ENCODE measurements at places on chromosomes 13 and 19. TPM values are rescaled to one million over a fixed set of nuclear protein-coding genes. Genes with fewer than 3 reads are reported as not detected.
A peak's percentile ranks its signal among the peaks of the same experiment; 100 is the strongest.

C13orf42 gene
- not detected for total RNA-seq

ZNF69 gene
- 7.4 TPM for total RNA-seq

CD209 gene
- 20.1 TPM for total RNA-seq

MPND gene
- 13.1 TPM for total RNA-seq

TRPC4 gene
- total RNA-seq = 0.49 TPM

BEST2 gene
- not detected for total RNA-seq

KLC3 gene
- total RNA-seq = not detected

HSD11B1L gene
- total RNA-seq = 3.7 TPM

CD70 gene
- not detected for total RNA-seq

TTC9B gene
- total RNA-seq = not detected

- DNase-seq = no peak
These were observed 8.9 kb downstream of the CEBPA start for GRCh38 chr19:33293255-33294057.

DNA sequence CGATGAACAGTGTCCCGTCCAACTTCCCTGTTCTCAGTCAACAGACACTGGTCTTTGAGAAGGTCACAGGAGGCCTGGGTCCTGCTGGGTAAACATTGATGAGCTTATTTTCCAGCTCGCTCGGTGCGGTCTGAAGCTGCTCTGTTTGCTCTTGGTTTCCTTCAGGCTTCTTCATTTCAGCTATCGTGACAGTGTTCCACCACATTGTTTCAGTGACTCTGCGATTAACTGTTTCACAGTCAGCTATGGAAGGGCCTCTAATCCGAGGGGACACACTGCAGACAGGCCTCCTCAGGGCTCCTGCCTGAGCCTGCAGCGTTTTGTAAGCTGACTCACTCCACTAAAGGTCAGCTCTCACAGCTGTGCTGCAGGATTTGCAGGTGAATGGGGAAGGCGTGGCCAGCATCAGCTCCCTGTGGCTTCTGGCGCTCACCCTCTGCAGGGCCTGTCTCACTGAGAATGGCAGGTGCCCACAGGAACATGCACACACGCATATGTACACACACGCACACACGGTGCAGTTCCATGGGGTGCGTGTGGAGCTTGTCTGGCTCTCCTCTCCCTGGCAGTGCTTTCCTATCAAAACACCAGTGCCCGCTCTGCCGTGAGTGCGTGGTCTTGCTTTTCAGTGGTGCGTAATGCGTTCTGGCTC is 62.9 kb upstream of the MCF2L start:
- peak; percentile 41 for DNase-seq

GRCh38 chr19:51450730-51451307 is 7.4 kb downstream of the SIGLEC8 start:
- no peak for DNase-seq

DNA sequence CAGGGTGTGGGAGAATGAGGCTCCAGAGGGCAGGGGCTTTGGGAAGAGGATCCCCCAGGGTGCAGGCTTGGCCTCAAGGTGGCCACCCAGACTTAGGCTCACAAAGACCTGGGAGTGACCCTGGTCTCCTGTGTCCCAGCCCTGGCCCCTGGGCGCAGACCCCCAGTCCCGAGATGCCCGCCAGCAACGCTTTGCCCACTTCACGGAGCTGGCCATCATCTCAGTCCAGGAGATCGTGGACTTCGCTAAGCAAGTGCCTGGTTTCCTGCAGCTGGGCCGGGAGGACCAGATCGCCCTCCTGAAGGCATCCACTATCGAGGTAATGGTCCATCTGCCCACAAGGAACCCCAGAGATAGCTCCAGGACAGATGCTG is 2.6 kb downstream of the NR1H2 start:
- no peak for DNase-seq

DNA sequence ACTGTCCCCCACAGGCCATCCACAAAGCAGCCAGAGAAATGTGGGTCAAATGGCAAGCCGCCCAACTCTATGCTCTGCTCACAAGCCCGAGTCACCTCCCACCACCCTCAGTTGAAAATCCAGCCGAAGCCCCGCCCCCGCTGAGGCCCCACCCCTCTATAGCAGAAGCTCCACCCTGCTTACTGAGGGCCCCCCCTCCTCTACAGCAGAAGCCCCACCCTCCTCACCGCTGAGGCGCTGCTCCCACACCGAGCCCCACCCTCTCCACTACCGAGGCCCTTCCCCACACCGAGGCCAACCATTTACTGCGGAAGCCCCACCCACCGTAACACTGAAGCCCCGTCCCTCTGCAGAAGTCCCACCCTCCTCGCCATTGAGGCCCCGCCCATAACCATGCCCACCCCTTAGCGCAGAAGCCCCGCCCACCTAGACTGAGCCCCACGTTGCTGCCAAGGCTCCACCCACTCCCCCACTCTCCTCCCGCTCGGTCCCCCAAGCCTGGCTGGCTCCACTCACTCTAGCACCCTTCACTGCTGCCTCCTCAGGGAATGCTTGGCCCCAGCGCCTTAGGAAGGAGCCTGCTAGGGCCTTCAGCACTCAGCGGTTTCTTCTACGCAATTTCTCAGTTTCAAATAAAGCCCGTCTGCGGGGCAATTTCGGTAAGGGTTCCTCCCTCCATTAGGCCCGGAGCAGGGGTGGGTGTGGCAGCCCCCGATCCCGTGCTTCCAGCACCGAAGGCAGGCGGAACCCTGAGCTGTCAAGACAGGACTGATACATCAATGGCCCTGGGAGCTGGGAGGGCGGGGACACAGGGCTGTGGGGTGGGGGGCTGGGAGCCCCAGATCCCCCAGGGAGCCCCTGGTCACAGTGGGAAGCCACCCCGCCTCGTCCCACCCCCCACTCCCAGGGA is 9.0 kb upstream of the MYDGF start:
- peak; percentile 80 for DNase-seq

DNA sequence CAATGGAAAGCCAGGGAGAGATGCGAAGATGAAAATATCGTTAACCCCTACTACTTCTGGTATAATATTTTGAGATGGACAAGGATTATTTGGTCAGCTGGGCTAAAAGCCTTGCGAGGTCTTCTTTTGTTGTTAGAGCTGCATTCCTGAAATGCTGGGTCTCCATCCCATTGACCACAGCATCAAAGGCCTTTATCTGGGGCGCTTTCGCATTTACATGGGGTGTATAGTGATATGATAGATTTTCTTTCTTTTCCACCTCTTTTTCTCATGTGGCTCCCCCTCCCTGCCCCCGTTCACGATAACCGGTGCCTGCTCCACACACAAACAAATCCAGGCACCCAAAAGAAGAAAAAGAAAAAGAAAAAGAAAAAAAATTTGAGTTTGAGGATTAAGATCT is 77.5 kb downstream of the ZNF536 start:
- no peak for DNase-seq

GRCh38 chr19:54216869-54217268 is 5.9 kb downstream of the LILRB3 start:
- DNase-seq = no peak

GRCh38 chr19:19637186-19637522 is 6.3 kb downstream of the GMIP start:
- DNase-seq = no peak

DNA sequence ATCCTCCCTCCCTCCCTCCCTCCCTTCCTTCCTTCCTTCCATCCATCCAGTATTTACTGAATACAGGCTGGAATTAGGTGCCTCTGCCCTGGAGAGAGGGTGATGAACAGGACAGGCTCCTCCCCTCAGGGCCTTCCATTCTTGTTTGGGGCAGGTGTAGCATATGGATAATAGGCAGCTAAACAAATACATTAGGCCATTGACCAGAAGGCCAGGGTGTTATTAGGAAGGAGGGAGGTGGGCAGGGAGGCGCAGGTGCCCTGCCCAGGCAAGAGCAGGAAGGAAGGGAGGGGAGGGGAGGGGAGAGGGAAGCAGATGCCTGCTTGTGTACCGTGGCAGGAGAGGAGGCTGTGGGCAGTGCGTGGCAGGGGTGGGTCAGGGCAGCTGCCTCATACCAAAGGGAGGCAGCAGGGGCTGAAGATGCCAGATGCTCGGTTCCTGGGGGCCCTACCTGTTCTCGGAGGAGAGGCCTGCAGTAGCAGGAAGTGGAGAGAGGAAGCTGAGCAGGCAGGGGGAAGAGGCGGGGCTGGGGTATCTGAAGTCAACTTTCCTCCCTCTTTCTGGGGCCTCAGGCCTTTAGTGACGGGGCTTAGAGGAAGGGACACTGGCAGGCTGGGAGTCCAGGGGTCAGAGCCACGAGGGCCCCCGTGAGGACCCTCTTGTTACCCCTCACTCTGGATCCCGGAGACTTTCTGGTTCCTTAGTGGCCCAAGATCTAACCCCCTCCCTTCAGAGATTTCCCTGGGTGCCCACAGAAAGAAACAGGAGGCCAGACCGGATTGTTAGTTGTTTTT is at the start of gene RINL:
RINL (minus strand) TSS at position 495 of the 794 bp plus-strand sequence. CDS start 1,533 bp downstream, outside the sequence.
- no peak for DNase-seq

DNA sequence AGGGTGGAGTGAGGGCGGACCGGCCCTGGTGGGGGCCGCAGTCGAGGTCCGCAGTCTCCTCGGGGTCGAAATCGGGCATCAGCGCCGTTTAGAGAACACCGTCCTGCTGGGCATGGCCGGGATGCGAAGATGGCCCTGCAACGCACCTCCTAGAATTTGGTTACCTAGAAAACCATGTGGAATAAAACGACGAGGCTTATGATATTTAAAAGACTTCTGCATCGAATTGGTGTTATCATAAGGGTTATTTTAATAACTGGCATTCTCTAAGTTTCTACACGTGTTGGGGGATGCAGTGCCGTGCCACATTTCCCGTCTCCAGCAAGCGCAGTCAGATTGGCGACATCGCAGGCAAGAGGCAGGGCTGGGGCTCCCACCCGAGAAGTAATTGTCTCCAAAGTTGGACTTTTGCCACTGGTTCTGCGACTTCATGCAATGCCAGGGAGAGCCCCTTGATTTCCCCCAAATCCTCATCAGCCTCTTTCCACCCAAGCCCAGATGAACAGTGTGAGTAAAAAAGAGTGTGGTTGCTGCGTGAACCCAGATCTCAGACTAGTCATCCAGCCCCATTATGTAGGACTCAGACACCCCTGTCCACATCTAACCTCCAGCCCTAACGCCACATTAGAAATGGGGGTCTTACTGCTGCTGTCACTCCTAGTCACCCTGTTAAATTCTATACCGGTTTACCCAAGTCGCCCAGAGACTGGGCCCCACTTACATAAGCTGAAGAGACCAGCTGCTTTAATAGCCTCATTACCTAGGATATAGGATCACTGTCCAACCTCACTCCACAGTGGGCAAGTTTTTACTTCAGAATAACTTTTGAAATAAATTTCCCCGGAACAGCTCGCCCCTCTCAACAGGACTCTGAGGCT is 571 bp upstream of the DHRS12 start:
- DNase-seq = peak; percentile 75

DNA sequence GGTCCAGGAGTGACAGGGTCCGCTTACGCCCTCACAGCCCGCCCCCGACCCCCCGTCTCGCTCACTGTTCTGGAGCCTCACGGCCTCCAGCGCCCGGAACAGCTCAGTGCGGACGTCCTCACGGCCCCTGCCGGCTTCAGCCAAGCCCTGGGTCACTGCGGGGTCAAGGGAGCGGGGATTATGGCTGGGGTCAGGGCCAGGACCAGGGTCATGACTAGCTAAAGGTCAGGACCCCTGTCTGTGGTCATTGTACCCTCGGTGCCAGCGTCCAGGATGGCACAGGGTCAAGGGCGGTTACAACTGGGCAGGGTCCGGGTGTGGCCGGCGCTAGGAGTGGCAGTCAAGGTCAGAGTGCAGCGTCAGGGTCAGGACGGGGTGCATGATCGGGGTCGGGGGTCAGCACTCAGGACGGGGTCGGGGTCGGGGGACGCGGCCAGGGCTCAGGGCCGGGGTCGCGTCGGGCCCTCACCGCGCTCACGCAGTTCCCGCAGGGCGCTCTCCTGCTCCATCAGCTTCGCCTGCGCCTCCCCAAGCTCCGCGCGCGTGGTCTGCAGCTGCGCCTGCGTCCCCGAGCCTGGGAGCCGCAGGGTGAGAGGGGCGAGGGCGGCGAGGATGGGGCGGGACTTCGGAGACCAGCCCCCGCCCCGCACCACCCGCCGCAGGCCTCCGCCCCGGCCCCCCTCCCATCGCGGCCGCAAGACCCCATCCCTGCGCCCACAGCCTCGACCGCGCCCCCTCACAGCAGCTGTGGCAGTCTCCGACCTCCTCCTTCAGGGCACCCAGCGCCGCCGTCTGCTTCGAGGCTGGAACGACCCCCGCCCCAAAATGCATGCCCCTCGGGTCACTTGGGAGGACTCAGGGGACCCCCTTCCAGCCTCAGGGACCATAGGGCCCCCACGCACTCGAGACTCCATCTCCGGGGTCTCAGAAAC is 1.4 kb downstream of the CLEC4G start:
- DNase-seq = no peak

DNA sequence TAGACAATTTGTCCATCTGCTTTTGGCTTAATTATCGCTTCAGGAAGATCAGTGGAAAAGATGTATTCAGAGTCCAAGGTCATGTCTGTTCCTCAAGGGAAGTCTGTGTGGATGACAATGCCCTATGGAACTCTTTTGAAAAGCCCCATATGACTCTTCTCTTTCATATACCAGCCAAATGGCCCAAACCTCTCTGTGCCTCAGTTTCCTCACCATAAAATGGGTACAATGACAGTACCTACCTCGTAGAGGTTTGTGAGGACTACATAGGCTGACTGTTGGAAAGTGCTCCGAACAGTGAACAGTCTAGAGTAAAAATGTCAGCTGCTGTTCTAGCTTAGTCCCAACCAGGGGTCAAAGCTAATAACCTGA is 104.6 kb downstream of the COL4A2 start:
- DNase-seq = no peak

- no peak for DNase-seq
These were observed 42.6 kb downstream of the FGF14 start for GRCh38 chr13:102359264-102359663.

DNA sequence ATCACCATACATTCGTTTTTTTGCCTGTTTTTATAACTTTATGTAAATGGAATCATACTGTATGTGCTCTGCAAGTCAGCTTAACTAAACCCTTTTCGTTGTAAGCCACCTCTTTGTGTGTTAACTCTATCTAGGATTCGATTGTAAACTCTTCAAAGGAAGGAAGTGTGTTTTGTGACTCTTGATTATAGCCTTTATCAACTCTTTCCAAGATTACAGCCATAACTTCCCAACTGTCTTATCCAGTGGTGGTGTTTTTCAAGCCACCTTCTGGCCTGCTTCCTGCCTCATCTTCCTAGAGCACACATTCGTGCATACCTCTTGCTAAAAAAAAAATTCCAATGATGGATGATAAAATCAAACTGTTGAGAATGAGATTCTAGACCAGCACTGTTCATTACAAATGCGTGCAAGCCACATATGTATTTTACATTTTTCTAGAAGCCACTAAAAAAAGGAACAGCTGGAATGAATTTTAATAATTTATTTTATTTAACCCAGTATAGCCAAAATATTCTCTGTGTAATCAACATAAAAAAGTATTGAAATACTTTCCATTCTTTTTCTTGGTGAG is 12.0 kb upstream of the FBXL3 start:
- DNase-seq = no peak

- no peak for DNase-seq
These were observed 423.5 kb upstream of the ATXN8OS start for GRCh38 chr13:69683921-69684686.

GRCh38 chr19:6516018-6516658 is 14.0 kb upstream of the TUBB4A start:
- peak; percentile 94 for DNase-seq

GRCh38 chr13:93550236-93550635 is 323.6 kb downstream of the GPC6 start:
- no peak for DNase-seq
